NCI-H1694 treated with DMSO at 0.1 percent for 48 hours (cell line): ENCODE measurements at places on chromosomes 1 and 21.

DNA sequence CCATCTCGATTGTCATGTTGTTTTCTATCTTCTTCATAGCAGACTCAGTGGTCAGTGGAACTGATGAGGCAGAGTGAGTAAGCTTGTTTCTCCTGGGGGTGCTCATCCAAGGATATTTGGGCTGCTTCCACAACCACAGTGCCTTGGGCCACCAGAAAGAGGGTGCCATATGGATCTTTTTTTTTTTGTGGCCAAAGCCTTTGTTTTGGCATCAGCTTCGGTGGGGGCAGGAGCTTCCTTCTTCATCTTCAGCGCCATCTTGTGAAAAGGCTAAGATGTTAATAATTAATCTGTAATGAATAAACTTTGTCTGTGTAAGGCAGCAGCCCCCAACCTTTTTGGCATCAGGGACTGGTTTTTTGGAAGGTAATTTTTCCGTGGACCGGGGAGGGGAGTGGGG lies 6.6 kb upstream of the PLPP3 start:
- no peak for DNase-seq

DNA sequence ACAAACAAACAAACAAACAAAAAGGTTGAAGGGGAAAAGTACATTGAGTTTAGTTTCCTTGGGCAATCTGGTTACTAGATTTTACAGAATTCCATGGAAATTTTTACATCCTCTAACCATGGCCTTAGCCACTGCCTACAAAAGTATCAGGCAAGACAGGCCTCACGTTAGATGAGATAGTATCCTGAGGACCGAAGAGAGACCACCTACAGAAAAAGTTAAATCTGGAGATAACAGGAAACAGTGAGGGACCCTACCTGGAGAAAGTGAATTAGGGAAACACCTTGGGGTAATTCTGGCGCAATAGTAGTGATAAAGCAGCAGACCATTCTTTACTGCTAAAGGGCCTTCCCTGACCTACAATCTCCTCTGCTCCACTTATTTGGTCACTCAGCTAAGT lies 8.7 kb downstream of the RAB29 start:
- DNase-seq, result no peak

DNA sequence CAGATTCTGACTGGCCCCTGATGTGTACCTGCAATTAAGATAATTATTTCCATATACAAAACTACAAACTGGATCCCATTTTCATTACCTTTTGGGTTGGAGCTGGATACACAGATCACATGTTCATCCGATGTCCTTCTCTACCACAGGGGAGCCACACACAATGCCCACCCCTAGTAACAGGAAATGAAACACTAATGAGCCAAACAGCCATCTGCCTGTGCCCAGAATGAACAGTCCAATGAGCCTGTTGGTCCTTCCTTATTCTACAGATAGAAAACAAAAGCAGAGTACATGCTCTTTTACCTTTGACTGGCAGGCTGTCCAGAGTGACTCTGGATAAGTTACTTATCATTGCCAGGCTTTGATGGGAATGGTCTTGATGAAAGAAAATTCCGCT lies 68.6 kb downstream of the SIPA1L2 start:
- no peak for DNase-seq

DNA sequence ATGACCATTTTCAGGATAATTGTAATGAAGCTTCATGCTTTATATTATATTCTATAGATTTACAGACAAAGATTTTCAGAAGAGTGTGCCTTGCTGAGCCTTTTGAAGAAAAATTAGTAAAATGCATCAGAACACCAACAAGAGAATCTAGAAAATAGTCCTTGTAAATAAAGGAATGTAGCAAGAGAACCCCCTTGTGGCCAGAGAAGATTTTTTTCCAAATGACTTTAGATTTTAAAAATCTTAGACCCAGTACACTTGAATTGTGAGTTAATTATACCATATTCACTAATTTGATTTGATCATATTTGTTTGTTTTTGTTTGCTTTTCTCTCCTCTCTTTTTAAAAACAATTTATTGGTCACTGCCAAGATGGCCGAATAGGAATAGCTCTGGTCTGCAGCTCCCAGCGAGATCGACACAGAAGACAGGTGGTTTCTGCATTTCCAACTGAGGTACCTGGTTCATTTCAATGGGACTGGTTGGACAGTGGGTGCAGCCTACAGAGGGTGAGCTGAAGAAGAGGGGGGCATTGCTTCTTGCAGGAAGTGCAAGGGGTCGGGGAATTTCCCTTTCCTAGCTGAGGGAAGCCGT lies 12.8 kb upstream of the IFI44L start:
- DNase-seq, result no peak

GRCh38 chr1:1947493-1947892 lies 28.4 kb upstream of the TMEM52 start:
- no peak for DNase-seq

GRCh38 chr1:165831146-165831545 lies 3.7 kb downstream of the UCK2 start:
- DNase-seq, result no peak

DNA sequence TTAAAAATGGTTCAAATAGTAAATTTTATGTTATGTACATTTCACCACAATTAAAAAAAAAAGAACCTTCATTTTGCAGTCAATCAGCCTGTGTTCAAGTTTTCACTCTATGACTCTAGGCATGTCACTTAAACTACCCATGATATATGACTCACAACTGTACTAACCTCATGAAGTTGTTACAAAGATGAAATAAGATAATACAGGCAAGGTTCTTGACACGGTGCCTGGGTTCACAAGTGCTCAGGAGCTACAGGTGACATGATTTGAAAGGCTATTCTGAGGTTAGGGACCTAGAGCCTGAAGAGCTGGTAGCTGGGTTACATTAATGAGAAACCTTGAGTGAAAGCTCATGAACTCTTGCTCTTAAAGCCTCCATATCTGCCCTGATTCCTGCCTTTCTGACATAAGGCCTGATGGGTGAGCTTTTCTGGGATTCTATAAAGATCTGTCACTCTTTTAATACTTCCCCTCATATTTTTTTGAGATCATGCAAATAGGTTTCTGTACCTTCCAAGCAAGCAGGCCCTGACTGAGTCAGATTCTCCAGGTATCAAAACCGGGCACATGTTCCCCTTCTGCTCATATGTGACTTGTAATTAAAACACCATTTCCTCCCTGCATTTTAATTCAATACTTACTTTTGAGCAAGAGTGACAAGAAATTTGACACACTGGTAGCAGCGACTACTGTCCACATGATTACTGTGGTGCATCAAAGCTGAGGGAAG lies 34.0 kb downstream of the PCSK9 start:
- no peak for DNase-seq

- no peak for DNase-seq
These were observed 23.4 kb upstream of the PWP2 start for GRCh38 chr21:44083631-44084291.

DNA sequence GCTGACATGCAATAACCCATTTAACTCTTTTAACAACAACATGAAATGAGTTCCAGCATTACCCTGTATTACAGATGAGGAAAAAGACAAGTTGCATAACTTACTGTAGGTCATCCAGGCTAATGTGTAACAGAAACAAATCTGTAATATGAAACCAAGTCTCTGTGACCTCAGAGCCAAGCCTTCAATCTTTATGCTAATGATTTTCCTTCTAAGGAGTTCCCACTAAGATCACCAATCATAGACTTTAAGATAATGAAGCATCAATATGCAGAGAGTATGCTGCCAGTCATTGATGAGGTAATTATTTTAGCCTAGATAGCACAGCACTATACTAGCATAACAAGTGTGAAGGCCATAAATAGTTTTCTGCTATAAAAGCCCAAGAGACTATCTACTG lies 35.6 kb upstream of the RNPC3 start:
- DNase-seq, result no peak

- DNase-seq, result no peak
These were observed 171.9 kb upstream of the BEND5 start for GRCh38 chr1:48948562-48948961.

- DNase-seq, result no peak
These were observed 75.6 kb downstream of the CAPZB start for GRCh38 chr1:19409477-19410341.

- DNase-seq, result no peak
These were observed 112.5 kb downstream of the ZC3H11B start for GRCh38 chr1:219500327-219500897.

DNA sequence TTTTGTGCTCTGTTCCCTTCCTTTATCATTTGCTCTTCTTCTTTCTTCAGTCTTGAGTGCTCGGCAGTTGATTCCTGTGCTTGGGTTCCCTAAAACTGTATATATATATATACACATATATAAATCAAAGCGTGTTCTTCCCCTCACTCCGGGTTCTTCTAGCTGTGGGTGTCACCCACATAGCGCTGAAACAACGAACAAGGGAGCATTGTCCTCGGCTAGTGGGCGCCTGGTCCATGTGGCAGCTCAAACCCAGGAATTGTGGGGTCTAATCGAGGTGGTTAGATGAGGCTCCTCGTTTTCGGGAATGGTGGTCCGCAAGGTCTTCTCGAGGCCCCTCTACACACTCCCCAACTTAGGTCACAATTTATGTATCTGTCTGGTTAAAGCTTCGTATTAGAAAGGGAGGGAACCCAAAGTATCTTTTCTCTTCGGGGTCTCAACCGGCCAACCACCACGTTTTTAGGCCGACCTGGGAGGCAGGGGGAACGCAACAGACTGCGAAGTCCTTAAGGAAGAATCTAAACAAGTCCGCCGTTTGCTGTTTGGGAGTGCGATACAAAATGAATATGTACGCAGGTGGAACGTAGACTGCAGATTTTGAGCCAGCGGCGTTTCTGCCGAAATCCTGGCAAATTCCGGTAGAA lies 504 bp upstream of the SDHC start:
- no peak for DNase-seq

- no peak for DNase-seq
These were observed 110.9 kb downstream of the KCNJ15 start for GRCh38 chr21:38367646-38368045.

DNA sequence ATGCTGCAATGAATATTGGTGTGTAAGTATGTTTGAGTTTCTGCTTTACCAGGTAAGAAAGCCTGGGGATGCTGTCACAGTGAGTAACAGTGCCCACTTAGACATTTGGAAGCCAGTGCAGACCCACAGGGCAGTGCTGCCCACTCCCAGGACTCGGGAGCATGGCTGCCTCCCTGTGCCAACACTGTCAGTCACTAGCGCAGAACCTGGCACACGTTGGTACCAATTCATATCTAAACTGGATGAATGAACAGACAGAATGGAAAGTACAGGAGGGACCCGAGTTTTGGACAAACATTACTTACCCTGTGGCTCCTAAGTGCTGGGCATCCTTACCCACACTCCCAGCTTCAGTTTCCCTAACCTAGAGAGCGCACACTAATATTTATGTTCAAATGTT lies 1.6 kb upstream of the EVA1C start:
- no peak for DNase-seq

DNA sequence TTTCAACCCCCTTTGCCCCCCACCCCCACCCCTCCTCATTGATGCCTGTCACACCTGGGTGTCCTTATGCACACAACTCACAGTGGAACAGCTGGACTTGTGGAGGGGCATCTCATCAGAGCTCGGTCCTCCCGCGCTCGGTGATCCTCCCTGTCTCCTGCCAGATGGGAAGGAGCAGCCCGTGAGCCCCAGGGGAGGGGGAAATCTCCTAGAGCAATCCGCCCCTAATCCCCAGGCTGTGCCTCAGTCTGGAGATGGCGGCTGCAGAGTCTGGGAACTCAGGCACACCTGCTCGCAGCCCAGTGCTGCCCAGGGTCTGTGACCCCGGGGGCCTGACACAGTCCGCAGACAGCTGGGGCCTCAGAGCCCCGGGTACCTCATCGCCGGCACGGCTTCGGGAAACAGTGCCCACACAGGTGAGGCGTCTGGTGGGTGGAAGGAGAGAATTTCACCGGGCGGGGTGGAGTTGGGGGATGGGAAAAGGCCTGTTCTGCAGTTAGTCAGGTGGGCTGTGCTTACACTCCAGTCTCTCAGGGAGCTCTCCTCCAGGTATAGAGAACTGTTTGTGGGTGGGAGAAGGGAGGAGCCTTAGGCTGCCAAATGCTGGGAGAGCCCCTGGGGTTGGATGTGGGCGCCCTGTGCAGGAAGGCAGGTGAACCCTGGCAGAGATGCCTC lies 29.3 kb downstream of the TMCC2 start:
- no peak for DNase-seq

DNA sequence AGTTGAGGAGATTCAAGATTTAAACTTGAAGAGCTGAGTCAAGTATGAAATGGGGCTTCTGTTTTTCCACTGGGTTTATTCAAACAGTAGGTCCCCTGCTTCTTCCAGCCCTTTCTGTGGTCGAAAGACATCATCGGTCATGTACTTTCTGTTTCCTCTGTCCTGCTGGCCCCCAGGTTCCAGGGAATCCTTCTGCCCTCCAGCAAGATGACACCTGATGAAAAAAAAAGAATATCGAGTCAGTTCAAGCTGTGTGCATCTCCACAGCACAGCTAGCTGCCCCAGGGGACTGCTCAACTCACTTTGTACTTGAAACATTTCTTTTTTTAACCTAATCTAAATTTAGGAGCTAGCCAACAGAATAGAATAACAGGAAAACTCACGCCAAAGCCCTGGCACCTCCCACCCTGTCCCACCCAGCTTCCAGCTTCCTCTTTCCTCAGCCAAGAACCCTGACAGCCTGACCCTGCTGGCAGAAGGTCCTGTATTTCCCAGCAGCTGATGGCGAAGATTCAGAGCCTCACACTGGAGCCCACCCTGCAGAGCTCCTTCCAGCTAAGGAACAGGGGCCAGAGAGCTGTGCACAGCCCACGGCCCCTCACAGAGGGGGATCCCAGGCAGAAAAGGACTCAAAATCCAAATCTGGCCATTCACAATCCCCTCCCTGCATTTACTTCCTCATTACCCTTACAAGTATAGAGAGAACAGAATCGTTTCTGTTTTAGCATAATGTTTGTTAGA lies 176.5 kb downstream of the PSMG1 start:
- no peak for DNase-seq

DNA sequence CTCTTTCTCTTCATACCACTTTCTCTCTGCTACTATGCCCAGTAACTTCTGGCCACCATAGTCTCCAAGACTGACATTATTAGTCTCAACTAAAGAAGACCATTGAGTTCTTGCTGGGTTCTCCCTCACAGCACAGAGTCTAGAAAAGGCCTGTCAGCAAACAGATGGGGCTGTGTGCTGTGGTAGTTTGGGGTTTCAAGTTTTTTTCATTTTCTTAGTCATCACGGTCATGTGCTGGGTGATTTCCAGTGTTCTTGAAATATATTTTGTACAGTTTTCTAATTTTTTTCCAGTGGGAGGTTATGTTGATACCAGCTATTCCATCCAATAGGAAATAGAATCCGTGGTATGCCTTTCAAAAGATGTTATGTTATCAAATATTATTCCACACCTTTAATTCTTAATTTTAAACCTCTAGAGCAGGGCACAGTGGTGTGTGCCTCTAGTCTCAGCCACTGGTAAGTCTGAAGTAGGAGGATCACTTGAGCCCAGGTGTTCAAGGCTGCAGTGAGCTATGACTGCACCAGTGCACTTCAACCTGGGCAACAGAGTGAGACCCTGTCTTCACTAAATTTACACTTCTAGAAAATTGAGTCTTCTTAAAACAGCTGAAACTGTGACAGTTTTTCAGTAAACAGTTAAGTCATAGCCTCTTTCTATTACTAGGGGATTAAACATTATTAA lies 8.3 kb downstream of the CFHR2 start:
- DNase-seq, result no peak

- peak; percentile 30 for DNase-seq
These were observed 87.9 kb upstream of the LYST start for GRCh38 chr1:235954306-235955283.

GRCh38 chr1:214002472-214002871 lies 14.7 kb downstream of the PROX1 start:
- DNase-seq, result peak; percentile 90
